Forelimb muscle (tissue), 1 donor: ENCODE measurements at places on chromosomes 7 and 10.

DNA sequence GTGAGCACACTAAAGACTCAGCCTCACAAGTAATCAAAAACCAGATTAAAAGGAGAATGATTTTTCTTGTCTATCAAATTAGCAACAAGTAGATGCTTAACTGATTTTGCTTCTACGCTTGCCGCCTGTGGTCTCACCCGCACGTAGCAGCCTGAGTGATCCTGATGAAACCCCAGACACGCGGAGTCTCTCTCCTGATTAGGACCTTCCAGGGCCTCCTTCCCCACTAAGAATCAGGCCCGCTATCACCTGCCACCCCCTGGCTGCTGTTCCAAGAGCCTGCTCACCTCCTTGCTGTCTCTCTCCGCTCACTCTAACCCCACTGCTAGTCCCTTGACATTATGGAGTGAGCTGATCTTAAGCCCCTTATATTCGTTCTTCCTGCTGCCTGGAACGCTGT is 325.9 kb upstream of the NRP1 start:
- DNase-seq: no peak

GRCh38 chr10:99521765-99522469 is 10.8 kb upstream of the NKX2-3 start:
- no peak for DNase-seq

- DNase-seq: no peak
Observed at GRCh38 chr10:35540296-35541164, 64.6 kb upstream of the GJD4 start.

DNA sequence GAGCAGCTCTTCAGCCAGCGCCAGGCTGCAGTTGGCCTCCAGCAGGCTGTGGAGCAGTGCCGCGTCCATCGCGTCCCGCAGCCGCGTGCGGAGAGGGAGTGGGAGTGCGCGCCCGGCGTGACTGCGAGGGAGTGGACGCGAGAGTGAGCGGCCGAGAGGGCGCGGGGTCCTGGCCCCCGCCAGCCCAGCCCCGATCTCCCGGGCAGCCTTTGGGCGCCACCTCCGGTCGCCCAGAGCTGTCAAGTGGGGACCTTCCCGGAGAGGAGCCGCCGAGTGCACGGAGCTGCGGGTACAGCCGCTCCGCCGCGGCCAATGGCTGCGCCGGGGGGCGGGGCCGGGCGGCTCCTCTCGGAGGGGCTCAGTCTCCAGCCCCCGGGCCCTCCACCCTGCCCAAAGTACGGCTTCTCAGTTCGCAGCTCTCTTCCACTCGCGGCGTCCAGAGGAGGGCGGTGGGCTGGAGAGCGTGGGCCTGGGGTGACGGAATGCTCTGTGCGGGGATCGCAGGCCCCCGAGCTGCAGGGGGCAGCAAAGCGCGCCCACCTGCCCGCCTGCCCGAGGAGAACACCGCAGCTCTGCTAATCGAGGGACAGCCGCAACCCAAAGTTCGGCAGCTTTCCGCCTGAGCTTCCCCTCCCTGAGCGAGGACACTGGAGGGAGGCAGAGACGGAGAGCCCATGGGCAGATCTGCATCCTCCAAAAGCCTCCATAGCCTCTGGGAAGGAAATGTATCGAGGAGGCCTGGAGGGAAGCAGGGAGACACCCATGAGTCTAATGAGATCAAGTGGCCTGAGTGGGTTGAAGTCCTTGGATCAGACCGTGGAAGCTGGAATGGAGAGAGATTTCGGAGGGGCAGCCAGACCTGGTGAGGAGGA is at the start of gene CRHR2:
CRHR2 (minus strand) TSS at position 245 of the 872 bp plus-strand sequence; CDS start at position 69, 176 bp downstream.
- DNase-seq: no peak

- DNase-seq: no peak
Observed at GRCh38 chr7:93036807-93037206, 81.0 kb downstream of the SAMD9 start.

GRCh38 chr7:106313456-106313901 is 28.7 kb upstream of the NAMPT start:
- DNase-seq: no peak

DNA sequence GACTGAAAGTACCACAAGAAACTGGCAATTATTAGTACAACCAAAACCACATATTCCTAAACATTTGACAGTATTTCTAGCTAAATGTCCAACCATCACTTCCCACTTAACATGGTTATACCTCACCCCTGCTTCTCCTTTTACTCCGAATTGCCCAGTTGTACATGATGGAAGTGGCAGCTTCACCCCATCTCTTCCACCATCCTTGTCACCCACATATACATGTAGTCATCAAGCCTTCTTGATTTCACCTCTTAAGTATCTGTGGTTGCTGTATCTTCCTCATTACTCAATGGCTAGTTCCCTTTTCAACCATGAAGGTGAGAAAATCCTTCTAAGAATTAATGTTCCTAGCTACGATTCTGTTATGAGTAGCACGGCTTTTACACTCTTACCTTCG is 388.2 kb downstream of the CALN1 start:
- DNase-seq: no peak

DNA sequence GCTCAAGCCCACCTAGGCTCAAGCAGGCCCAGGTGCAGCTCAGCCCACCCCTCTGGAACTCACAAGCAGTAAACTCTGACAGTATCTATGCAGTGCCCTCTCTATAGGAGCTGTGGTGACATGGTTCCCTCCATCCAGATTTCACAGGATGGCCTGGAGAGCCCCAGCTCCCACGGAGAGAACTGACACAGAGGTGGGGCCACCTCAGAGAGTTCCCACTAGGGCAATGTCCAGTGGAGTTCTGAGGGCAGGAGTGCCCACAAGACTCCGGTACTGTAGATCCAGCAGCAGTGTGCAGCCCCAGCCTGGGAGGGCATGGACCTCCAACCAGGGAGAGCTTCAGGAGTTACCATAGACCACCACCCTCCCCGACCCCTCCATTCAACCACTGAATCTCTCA is 37.3 kb upstream of the CNPY1 start:
- no peak for DNase-seq

GRCh38 chr7:46383605-46384004 is 462.5 kb upstream of the IGFBP3 start:
- no peak for DNase-seq

GRCh38 chr10:131205556-131205955 is 106.0 kb downstream of the TCERG1L start:
- no peak for DNase-seq

DNA sequence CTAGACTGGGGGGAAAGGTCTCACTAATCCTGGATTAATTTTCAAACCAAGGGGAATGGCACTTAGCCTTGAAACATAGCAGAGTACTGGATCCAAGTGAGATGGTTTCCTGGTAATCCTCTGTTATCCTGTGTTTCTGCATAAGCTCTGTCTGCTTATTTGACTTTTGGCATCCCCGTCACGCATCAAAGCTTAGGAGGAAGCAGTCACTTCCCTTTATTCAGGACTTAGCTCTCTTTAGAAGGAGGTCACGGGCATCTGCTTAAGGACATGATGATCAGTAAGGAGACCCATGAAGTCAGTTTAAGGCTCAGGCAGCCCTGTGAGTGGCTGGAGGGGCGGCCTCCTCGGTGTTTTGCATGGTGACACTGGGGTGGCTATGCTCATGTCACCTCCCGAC is 30.0 kb downstream of the TSPAN15 start:
- no peak for DNase-seq

DNA sequence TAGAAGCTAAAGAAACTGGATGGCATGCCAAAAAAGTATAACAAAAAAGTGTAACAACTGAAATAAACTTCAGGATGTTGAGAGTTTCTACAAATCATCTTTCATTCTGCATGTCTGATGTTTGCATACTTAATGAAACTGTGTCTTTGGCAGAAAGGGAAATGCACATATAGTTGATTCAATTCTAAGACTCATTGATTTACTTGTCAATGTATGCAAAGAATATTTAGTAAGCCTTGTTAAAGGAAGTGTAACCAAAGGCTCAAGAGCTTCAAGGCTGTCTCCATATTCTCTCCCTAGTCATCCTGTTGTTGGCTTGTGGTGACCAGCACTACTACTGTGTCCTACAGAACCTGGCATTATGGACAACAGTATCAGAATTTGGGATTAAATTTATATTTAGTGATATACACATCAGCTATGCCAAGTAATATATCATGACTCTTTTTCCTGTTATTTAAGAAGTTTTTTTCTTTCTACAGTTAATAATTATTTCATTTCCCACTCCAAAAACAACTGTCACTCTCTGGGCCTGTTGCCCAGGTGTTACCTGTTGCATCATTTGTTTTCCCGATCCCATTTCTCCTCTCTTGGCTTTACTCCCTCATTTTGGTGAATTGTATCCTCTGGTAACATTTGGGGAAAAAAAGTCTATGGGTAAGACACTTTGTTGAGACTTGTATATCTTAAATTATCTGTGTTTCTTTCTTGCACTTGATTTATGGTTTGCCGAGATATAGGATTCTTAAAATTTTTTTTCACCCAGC is 226.6 kb upstream of the BMPER start:
- DNase-seq: no peak

DNA sequence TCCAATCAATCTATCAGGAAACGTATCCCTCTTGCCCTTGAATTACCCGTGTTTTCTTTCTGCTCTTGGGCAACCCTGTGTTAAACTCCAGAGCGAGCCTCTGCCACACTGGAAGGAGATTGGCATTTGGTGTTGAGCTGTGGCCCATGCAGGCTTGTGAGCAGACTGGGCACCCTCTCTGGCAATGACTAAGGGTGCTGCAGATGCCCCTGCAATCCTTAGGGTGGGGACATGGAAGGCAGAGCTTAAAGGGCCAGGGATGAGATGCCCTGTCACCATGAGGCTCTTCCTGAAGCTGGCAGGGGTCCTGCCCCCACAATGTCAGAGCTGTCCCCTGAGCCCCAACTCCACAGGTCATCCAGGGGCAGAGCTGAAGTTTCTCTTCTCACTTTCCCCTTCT is 19.5 kb upstream of the FAM180A start:
- DNase-seq: no peak

GRCh38 chr10:58557714-58558113 is 45.0 kb downstream of the BICC1 start:
- no peak for DNase-seq

- DNase-seq: no peak
Observed at GRCh38 chr7:97419898-97420297, 302.4 kb downstream of the SDHAF3 start.

DNA sequence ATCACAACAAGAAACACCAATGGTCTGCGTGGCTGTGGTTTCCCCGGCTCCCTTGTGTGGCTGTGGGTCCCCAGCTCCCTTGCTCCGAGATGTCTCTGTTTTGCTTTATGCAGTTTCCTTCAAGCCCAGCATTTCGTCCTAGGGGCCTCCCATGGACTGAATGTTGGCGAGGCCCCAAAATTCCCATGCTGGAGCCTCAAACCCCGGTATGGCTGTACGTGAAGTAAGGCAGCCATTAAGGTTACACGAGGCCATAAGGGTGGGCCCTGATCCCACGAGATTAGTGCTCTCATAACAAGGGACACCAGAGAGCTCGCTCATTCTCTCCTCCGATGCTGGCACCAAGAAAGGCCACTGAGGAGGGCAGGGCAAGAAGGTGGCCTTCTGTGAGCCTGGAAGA is 44.6 kb downstream of the INSIG1 start:
- no peak for DNase-seq

GRCh38 chr10:106959521-106959920 is 205.0 kb downstream of the SORCS1 start:
- no peak for DNase-seq

DNA sequence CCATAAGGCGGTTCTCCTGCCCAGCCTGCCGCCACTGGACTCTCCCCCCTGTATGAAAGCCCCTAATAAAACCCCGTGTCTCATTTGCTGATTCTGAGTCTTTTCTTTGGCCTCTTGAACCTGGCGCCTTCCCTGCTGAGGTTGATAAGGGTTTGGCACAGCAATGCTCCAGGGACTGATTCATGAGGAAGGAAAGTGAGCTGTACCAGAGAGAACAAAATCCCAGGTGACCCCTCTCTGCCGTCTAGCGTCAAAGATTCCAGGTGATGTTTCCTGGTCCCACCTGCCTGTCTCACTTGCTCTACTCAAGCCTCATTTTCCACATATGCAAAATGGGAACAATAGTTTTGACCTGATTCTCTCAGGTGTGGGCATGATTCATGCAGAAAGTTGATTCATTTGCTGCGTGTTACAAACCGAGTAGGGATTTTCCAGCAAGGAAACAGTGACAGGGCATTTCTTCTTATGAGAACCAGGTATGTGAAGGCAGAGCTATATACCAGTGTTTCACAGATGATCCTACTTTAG is 730.6 kb upstream of the IGFBP3 start:
- DNase-seq: no peak

GRCh38 chr10:23035569-23035968 is 59.8 kb upstream of the MSRB2 start:
- DNase-seq: no peak

GRCh38 chr7:101787864-101788263 is 29.6 kb upstream of the CUX1 start:
- DNase-seq: no peak

DNA sequence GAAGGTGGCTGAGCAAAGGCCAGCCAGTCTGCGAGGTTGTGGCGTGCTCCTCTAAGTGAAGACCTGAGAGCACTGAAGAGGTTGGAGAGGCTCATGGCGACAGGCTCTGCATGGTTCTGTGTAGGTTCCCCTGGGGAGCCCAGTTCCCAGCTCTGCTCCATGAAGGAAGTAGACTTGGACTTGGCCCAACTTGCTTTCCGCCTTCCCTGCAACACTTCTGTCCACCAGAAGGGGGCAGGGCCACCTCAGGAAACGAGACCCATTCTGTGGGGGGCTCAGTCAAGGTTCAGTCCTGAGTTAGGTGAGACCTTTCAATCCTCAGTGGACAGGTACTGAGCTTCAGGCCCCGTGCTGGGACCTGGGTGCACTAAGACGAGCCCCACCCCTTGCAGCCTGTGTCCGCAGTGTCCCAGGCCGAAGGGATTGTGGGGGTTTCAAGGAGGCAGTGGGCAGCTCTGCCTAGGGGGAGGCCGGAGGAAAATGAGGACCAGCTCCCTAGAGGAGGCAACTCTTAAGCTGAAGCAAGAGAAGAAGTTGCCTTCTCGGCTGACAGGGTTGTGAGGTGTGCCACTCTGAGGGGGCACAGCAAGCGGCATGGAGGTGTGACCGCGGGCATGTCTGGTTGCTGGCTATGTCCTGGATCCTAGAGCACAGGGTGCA is 15.0 kb upstream of the PCBD1 start:
- DNase-seq: peak; percentile 39

- no peak for DNase-seq
Observed at GRCh38 chr10:124091646-124092249, 1.6 kb downstream of the CHST15 start.

- no peak for DNase-seq
Observed at GRCh38 chr7:48813472-48813871, 110.9 kb upstream of the CDC14C start.

DNA sequence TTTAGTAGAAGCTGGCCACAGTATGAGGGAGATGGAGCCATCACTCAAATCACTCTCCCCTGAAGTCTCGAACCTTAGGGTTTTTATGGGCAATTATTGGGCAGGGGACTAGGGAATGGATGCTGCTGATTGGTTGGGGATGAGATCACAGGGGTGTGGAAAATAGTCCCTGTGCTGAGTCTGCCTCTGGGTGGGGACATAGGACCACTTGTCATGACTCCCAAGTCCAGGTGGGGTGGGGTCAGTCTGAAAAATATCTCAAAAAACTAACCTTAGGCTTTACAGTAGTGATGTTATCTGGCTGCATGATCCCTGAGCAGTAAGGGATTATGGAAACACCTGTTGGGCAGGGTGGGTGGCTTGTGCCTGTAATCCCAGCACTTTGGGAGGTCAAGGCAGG is 98.6 kb downstream of the XRCC2 start:
- no peak for DNase-seq
